CD4-positive, alpha-beta T cell treated with Interleukin-1 beta for 1 hour (primary cell): ENCODE measurements at places on chromosomes 1 and 21.

DNA sequence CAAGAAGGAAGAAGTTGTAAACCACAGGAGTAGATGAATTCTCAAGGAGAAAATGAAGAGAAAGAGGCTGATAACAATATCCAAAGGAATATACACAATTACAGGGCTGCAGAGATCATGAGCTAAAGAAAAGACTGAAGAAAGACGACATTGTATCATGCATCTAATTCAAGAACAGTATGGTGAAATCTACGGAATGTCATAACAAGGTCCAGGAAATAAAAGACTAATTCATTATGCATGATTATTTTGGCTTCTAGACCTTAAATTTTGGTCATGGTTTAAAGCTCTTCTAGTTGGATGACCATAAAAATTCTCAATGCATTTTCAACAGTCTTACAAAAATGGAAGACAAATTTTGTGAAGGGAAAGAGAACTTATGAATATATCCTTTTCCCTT lies 71.7 kb downstream of the SH3GLB1 start:
- no peak for DNase-seq

DNA sequence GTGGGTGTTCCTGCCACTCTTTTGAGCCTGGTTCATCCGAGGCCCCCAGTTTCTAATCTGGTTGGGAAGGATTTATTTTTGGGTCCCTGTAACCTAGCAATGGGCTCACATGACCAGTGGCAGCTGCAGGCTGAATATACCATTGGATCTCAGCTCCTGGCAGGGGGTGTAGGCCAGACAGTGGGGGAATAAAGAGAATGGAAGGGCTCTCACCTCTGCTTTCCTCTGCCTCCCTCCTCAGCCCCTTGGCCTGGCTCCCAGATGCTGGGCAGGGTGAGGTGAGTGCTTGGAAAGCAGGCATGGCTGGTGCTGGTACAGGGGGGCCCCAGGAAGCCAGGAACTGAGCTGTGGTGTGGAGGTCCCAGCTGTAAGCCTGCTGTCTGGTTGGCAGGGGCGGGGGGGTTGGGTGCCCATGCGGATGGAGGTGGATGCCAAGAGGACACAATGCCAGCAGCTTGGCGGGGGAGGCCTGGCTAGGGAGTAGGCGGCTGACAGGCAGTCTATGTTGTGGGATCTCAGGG lies 3.6 kb upstream of the GPR61 start:
- no peak for DNase-seq

GRCh38 chr1:172112576-172112975 lies 271.3 kb downstream of the DNM3 start:
- DNase-seq = no peak

DNA sequence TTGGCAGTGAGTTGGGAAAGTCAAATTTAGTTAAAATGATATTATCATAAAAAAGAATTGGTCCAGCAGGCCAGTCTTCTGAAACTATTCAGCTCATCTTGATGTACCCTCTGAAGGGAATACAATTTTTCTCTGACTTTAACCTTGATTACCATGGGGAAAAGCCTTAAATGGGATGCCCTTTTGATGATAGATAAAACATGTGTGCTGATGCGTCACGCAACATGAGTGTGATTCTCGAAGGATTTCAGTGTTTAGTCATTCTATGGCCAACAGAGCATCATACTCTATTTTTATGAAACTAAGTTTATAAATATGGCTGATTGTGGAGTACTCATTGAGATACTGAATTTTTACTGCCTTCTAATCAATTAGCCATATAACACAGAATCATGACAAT lies 171.5 kb downstream of the ZNF281 start:
- DNase-seq = no peak

DNA sequence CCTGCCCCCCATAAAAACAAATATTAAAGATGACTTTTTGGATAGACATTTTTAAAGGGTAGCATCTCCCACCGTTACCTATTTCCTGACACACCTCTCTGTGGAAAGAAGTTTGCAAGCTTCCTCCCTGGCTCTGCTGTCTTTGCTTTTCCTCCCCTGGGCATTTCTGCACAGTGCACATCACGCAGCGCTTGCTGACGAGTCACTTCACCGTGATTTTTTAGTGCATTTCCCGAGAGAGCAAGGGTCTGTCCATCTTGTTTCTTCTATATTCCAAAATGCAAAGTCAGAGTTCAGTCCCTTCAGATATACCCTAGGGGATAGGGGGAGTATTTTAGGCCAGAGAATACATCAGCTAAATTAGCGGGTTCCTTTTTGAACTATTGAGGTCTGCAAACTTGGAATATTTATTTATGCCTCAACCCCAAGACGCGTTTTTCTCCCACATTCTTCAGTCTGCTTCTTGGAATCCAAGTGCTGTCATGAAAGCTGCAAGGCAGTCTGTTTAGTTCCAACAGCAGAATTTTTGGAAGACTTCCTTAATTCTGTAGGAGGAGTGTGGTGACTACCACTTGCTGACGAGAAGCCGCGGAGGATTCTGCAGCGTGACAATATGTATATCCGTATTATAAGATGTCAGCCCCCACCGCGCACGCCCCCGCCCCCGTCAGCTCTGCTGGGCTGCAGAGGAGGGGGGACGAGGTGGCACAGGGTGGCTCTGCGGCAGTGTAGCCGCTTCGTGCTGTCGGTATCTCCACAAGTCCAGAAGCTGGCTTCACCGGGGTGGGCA lies 22.4 kb downstream of the SMYD2 start:
- DNase-seq = no peak

DNA sequence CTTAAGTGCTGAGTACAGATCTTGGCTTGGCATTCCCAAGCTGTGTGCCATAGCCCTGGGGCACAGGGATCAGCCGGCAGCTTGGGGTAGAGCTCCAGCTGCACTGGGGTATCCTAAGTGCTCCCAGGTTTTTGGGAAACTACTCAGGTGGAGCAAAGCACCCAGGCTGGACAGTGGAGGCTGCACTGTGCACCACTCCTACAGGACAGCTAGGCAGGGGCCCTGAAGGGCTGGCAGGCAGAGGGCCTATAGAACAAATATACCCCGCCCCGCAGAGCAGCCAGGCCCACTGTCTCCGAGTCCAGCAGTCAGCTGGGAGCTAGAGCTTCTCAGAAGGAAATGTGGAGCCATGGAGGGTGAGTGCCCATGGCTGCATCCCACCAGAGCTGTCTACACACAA lies 691.7 kb upstream of the ADGRL2 start:
- no peak for DNase-seq

- DNase-seq = no peak
Observed at GRCh38 chr1:7476861-7477547, 294.1 kb upstream of the VAMP3 start.

- DNase-seq = no peak
Observed at GRCh38 chr1:26483980-26484379, 11.7 kb downstream of the HMGN2 start.

DNA sequence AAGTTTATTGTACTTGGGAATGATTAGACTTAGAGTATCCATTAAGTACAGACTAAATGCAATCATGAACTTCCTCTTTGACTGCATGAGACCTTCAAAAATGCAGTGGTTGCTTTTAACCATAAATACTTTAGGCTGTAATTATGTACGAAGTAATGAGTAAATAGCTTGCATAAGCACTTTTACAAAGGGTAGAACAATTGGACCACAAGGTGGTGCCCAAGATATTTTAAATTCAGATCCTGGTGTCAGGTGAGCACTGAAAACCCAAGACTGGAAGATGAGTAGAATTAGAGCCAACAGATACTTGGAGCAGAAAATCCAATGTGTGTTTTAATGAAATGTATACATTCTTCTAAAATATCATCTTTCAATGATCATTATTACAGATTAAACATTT lies 43.4 kb upstream of the RHOU start:
- peak; percentile 59 for DNase-seq

DNA sequence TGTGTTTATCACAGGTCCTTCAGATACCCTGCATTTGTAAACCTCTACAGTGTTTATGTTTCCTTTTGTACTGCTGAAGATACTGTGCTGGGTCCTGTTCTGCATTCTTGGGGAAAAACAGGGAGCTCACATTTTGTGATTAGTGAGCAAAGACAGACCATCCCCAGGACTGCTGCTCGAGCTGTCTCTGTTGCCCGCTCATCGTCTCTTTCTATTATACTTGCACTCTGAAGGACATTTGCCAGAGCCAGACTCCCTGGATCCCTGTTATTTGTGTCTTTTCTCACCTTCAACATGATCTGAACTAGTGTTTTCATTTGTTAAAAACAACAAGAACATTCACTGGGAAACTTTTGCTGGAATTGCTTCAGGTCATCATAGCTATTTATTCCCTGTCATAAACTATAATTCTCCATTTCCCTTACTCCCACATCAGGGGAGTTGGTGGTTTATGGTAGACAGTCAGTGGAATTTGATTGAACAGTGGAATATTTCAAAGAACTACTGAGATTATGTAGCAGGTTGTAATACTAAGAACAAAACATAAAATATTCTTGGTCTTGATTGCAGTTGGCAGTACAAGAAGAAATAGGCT lies 53.0 kb downstream of the PRRX1 start:
- no peak for DNase-seq

DNA sequence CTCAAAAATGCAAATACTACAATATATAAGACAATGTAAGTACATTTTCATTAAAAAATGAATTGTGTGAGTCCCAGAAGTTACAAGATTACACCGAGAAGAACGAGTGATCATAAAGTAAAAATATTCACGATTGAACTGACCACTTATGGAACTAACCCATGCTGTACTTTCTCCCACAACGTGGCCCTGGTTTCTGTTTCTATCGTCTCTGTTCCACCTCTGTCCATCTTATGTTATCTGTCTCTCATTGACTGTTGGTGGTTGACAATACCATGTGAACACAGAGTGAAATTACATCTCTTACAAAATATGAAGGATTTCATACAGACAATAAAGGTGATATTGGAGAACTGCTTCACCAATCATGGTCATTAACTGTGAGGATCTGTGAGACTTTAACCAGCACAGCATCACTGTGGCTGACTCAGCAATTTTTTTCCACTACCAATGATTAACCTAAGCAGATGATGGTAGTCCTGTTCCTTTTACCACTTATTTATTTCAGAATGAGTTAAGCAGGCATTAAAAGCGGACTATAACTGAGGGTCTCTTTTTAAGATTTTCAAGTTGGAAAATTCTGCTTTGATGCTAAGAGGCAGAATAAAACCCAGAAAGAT lies 165.1 kb downstream of the TGFB2 start:
- no peak for DNase-seq

DNA sequence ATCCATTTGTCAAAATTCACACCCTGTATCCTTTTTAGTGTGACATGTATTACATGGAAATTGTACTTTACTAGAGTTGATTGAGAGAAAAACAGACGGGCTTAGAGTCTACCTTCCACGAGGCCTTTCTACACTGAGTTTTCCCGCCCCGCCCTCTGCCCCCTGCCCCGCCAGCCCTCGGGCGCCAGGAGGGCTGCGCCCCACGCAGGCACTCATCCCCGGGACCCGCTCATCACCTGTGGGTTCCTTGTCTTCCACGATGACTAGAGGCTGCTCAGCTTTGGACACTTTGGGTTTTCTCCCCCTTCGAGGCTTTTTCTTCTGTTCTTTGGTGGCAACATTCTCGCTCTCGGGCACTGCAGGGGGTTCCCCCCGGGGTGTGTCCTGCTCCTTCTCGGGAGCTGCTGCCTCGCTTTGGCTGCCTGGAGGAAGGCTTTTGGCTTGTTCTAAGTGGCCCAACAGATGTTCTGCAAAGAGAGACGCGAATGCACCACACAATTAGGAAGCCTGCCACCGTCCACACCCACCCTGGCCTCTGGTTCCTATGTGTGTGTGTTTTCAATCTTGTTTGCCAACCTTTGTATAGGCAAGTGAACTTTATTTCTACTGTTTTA lies 39.6 kb downstream of the PRDM15 start:
- no peak for DNase-seq

DNA sequence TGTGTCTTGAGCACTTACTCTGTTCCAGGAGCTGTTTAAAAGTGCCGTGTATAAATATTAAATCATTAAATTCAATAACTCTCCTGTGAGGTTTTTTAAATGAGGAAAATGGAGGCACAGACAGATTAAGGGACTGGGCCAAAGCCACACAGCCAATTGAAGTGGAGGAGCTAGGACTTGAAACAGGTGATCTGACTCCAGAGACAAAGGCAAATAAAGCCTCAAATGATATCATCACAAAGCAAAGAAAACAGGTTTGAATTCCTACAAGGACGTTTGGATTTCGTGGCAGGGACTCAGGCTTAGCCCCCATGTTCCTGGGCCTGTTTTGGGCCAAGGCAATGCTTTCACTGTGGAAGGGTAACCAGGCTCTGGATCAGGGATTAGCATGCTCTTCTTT lies 45.2 kb upstream of the DMBX1 start:
- no peak for DNase-seq

DNA sequence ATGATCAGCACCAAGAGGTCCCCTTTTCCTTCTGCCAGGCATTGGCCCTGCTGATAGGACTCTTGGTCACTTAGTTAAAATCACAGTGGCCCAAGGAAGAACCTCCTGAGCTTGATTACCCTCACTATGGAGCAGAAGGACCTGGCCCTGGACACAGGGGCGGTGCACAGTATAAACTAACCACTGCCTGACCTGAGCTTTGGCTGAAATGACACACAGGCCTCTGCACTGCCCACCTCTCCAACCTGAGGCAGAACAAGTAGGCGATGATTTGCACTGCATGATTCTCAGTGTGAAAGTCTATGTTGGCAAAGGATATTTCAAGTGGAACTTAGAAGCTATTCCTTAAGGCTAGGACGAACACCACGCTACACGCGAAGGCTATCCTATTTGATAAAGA lies 48.5 kb downstream of the CAPN2 start:
- no peak for DNase-seq

DNA sequence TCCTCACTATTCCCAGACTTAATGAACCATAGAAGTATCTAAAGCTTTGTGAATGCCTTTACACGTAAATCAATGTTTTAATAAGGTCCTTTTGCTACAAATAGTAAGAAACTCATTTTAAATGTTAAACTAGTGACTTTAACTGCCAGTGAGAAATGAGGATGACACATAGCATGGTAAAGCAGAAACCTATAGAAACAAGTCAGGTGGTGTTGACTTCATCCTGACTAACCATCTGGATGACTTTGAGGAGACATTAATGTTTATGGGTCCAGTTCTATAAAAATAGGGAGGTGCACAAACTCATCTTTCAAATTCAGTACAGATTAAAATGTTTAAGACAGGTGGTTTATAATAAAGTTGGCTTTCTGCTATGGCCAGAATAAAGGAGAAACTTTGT lies 85.4 kb downstream of the COLGALT2 start:
- DNase-seq = no peak

GRCh38 chr1:21174654-21175323 lies 1.9 kb downstream of the EIF4G3 start:
- DNase-seq = no peak

- no peak for DNase-seq
Observed at GRCh38 chr1:167298325-167298724, 77.6 kb downstream of the POU2F1 start.

DNA sequence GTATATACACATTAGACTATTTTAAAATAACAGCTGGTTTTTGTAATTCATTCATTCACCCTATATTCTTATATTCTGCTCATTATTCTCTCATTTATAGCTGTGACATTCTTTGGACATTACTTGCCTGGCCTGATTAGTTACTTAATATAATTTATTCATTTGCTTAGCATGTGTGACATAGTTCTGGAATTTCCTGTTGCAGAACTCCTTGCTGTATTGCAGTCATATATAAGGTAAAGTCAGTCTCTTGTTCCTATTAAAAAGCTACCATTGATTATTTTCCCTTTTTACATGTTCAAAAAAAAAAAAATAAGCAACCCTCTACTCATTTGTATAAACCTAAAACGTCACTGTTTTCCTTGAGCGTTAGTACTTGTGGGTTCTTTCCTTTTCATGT lies 23.9 kb downstream of the GNAT2 start:
- no peak for DNase-seq
